LHCN-M2 (cell line): ENCODE measurements at places on chromosomes 11 and 22. TPM values are rescaled to one million over a fixed set of nuclear protein-coding genes. Genes with fewer than 3 reads are reported as not detected.

DNA sequence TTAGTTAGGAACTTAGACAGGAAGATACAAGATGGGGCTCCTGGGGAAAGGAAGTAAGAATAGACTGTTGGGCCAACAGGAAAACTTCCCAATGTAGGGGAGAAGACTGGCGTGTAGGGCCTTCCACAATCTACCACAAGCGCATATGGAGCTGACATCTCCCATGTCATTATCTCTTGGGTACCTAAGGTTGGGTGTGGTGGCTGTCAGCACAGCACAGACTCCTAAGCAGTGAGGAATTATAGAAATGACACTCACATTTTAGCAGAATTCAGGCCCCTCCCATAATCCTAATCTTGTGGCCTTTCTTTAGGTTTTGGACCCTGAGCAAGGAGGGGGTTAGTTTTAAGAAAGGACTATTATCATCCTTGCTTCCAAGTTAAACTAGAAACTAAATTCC lies 11.6 kb downstream of the TRIM21 start:
- no peak for DNase-seq

DNA sequence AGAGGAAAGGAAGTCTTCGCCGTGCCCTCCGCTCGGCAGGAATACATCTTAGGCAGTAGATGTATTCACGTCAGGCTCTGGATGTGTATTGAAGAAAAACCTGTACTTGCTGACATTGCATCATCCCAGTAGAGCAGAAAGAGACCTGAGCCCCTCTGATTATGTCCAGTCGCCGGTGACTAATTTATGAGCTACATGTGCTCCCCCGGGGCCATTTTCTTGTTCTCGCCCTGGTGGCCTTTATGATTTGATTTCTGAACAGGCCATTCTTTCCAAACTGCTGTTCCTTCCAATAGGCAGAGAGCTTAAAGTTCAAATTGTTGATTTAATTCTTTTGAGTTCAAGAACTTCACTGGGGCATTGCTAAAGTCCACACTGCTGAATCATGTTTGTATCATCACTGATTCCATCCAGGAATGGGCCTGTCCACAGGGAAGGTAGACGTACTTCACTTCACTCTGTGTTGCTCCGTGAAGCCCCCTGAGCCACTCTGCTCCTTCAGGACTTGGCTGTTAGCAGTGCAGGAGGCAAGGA lies 137.3 kb upstream of the RASSF10 start:
- no peak for DNase-seq

DNA sequence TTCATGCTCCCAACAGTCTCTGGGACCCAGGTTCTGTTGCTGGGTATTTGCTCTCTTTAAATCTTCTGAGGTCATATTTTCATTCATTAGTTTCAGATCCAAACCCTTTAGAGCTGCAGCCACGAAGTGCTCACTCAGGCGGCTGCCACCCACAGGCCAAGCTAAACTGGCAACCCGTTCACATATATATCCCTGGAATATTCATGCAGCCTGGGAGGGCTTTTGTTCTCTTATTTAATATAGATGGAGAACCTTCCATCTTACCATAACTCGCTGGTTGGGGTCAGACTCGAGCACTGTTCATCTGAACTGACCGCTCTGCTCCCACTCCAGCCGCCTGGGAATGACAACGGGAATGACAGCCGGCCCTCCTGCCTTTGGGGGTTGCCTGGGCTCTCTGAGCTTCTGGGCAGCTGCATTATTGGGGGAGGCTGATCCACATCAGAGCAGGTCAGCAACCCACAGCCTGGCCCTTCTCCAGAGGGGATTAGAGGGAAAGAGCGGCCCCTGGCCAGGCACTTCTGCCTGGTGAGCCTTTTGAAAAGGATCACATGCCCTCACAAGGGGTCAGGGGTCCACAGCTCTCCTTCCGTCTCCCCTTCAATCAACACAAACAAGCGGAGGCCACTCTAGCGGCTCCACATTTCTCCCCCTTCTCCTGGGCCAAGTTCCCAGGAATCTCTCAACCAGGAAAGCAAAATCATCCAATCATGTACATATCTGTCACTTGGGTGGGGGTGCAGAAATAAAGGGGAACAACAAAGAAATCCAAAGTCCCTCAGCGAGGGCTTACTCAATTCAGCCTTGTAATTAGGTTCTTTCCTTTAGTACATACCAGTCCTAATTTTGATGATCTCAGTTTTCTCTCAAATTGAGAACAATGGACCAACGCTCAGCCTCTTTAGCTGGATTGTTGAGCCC lies 11.8 kb downstream of the TMEM184B start:
- DNase-seq: peak; percentile 76

Gene ZP1
- total RNA-seq: 0.57 TPM in 1 of 2 replicates, not detected in the other

- no peak for DNase-seq
These were observed 51.8 kb downstream of the CD6 start for GRCh38 chr11:61023086-61023965.
